ENCODE measurements at places on chromosomes 3 and 15.

- no peak for DNase-seq
Measured at GRCh38 chr15:27934782-27935181, 164.3 kb downstream of the OCA2 start.

GRCh38 chr3:122415104-122415744 lies 638 bp downstream of the WDR5B start:
- DNase-seq, result peak; percentile 25

GRCh38 chr15:52113708-52114107 lies 1.1 kb upstream of the BCL2L10 start:
- no peak for DNase-seq

DNA sequence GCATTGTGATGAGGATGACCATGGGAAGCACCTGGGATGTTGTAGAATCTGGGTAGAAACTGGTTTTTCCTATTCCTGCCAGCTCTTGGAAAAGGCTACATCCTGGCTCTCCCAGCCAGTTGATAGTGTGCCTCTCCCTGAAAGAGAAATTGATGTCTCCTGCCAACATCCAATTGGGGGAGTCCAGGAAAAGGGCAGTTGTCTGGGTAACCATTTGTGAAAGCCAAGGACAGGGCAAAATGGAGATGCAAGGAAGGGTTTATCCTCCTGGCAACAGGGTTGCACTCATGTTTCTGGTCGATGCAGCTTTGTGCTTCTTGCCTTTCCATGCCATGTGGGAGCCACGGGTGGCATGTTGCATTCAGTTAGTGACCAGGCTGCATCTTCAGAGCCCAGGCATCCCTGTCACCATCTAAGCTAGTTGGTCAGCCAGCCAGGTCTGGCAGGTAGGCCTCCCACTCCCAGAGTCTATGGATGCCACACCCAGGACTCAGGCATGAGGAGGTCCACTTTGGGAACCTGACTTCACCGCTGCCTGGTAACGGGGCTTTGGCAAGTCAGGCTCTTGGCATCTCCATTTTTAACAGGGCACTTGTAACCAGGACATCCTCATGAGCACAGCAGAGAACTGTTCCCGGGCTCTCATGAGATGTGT lies 153.5 kb downstream of the DNAJB8 start:
- no peak for DNase-seq

DNA sequence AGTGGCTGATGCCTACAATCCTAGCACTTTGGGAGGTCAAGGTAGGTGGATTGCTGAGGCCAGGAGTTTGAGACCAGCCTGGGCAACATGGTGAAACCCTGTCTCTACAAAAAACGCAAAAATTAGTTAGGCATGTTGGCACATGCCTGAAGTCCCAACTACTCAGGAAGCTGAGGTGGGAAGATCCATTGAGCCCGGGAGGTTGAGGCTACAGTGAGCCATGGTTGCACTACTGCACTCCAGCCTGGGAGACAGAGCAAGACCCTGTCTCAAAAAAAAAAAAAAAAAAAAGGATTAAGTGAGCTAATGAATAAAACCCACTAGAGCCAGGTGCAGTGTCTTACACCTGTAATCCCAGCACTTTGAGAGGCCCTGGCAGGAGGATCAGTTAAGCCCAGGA lies 6.7 kb upstream of the SEC11A start:
- DNase-seq, result no peak

GRCh38 chr15:31169558-31169957 lies 68.0 kb upstream of the TRPM1 start:
- no peak for DNase-seq

- peak; percentile 95 for DNase-seq
Measured at GRCh38 chr3:64295594-64295993, 70.3 kb upstream of the PRICKLE2 start.

- DNase-seq, result no peak
Measured at GRCh38 chr3:192077795-192078497, 617.0 kb downstream of the PYDC2 start.

GRCh38 chr3:129336093-129336706 lies 57.5 kb downstream of the HMCES start:
- no peak for DNase-seq

DNA sequence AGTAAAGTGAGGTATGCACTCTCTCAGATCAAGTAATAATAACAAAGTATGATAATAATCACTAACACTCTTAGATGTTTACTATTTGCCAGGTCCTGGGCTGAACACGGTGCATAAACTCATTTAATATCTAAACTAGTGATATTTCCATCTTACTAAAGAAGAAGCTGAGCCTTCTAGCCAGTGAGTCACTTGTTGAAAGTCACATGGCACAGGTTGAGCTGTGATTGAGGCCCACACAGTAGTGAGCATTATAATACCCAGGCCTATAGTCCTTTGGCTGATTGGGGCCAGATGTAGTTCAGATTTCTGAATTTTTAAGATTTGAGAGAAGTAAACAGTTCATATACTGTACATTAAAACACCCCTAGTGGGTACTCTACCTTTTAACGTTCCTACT lies 93.2 kb upstream of the CCDC80 start:
- peak; percentile 57 for DNase-seq

DNA sequence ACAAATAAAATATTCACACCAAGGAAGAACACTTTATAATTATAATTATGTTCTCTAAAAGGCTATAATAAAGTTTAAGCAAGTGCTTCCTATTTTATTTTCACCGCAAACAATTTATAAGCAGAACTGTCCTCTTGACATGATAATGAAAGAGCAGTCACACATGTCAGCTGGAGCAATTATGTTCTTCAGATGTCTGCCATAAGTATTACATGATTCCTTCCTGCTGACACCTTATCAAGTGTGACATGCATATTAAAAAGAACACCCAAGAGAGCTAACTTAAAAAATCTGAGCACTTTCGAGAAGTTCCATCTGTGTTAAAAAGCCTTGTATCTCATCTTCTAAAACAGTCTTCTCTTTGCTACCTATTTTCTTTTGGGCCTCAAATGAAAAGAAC lies 249.5 kb downstream of the SQOR start:
- no peak for DNase-seq

GRCh38 chr3:142209655-142210054 lies 15.7 kb downstream of the GK5 start:
- peak; percentile 97 for DNase-seq

- no peak for DNase-seq
Measured at GRCh38 chr3:46429671-46430070, 22.6 kb downstream of the CCRL2 start.

DNA sequence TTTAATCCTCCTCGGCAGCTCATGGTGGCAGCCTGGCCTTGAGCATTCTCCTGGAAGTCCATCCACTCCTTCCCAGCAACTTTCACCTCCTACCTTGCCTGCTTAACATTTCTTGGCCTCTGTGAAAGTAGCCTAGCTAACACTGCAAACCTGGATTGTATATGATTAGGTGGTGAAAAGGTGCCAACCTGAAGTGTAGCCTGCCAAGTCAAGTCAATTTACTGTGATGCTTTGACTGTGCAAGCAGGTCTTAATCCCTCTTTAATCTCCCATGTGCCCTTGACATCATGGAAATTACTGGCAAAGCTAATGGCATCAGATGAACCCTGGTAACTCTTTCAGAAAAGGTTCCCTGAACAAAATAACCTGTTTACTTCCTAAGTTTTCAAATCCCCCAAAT lies 169.7 kb upstream of the NR2F2 start:
- DNase-seq, result no peak

- peak; percentile 65 for DNase-seq
Measured at GRCh38 chr3:150443331-150443741, 35.2 kb downstream of the TSC22D2 start.

GRCh38 chr15:80328496-80328895 lies 75.7 kb upstream of the ARNT2 start:
- no peak for DNase-seq
